ENCODE measurements at places on chromosomes 3 and 15.

DNA sequence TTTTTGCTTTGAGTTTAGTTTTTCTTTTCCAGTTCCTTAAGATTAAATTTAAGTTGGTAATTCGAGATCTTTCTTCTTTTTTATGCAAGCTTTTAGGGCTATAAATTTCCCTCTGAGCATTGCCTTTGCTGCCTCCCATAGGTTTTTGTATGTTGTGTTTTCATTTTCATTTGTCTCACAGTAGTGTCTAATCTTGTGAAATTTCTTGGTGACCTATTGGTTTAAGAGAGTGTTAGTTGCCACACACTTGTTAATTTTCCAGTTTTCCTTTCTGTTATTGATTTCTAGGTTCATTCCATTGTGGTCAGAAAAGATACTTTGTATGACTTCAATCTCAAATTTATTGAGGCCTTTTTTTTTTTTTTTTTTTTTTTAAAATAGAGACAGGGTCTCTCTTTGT lies 18.3 kb upstream of the IL20RB start:
- no peak for DNase-seq

DNA sequence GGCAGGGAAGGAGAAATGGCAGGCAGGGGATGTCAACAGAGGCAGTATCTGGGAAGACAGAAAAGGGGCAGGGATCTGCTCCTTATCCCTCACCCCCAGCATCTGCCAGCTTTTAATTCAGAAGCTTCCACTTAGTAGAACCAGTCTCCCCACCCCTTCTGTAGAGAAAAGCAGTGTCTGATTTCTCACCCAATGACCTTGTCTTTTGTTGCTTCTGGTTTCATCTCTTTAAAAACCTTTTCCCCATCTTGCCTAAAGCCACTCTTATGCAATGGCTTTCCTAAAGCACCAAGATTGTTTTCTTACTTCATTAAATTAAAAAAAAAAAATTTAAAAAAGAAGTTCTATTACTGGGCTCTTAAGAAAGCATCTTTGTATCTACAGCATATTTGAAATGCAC lies 27.8 kb downstream of the ARHGEF3 start:
- no peak for DNase-seq

DNA sequence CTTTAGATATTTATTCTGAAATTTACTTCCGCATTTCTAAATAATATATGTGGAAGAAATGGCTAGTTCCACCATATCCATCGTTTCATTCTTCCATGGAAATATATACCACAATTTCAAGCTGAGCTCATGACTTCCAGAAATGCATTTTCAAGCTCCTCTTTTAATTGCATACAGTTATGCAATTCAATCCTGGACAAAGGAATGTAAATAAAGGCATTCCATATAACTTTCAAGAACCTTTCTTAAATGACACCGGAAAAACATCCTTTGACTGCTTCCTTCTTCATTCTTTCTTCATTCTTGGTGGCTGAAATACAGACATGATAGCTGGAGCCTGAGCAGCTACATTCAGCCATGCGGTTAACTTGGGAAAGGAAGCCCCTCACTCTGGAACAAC lies 185.2 kb upstream of the GADL1 start:
- no peak for DNase-seq

GRCh38 chr3:38115645-38116427 lies 21.1 kb downstream of the ACAA1 start:
- DNase-seq: no peak

GRCh38 chr15:72970933-72971760 lies 81.1 kb upstream of the NEO1 start:
- DNase-seq: no peak

- DNase-seq: no peak
These were observed 48.0 kb downstream of the SLC15A2 start for GRCh38 chr3:121942116-121942786.

DNA sequence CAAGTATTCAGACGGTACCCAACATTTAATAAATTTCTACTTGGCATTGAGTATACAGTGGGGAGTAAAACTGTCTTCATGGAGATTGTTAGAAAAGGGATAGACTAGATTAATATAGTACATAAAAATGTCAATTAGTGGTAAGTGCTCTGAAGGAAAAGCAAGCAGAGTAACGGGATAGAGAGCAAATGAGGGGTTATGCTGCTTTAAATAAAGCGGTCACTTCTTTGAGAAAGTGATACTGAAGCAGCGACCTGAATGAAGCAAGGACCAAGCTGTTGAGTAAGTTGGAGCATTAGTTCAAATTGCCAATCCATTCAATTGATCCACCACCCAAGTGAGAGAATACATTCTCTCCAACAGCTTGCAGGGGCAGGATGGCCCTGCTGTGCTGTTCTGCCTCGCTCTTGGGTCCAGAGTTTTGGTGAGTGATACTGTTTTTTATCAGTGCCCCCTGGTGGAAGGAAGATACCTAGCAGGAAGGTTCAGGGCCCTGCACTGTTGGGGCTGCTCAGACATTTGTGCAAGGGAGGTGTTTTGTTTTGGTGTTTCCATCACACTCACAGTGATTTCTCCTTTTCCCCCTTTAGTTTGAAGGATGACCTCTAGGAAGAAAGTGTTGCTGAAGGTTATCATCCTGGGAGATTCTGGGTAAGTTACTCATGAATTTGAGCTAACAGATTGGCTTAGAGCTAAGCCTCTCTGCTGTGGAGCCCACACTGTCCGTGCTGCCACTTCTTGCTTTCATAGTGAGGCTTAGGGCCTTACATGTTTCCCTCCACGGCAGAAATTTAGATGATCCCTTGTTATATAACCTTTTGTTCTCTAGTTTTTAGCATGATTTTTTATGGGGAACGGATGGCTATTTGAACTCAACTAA lies 69.0 kb downstream of the RAB7A start:
- peak; percentile 61 for DNase-seq

- DNase-seq: no peak
These were observed 472.9 kb downstream of the FOXP1 start for GRCh38 chr3:71110385-71111222.

DNA sequence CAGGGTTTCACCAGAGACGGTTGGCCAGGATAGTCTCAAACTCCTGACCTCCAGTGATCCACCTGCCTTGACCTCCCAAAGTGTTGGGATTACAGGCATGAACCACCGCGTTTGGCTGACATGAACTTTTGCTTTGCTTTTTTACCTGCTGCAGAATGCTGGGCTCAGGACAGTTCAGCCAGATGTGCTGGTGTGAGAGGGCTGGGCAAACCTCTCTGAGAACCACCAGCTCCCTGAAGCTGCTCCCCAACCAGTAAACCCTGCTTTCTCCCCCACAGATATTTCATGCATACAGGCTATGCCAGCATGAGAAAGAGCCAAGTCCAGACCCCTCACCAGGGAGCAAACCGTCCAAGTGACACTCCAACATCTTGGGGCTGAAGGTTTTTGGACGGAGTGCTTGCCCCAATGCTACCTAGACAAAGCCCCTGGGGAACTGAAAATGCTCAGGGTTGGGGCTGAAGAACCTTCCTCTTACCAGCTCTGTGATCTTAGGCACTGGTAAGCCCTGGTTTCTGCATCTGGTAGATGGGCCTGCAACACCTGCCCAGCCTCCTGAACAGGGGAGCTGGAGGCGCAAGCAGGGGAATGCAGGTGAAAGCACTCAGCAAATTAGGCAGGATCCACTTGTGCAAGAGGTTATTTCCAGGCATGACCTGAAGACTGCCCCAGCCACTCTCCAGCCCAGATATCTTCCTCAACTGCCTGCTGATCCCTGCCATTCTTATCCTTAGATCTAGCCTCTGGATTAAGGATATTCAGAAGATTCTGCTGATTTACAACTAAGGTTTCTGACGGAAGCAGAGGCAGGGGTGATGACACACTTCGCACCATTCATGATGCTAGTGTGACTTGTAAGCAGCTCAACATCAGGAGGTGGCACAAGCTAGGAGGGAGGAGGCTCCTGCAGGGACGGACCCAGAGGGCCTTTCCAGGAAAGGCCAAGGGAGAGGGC lies 78.8 kb downstream of the TLE3 start:
- no peak for DNase-seq

DNA sequence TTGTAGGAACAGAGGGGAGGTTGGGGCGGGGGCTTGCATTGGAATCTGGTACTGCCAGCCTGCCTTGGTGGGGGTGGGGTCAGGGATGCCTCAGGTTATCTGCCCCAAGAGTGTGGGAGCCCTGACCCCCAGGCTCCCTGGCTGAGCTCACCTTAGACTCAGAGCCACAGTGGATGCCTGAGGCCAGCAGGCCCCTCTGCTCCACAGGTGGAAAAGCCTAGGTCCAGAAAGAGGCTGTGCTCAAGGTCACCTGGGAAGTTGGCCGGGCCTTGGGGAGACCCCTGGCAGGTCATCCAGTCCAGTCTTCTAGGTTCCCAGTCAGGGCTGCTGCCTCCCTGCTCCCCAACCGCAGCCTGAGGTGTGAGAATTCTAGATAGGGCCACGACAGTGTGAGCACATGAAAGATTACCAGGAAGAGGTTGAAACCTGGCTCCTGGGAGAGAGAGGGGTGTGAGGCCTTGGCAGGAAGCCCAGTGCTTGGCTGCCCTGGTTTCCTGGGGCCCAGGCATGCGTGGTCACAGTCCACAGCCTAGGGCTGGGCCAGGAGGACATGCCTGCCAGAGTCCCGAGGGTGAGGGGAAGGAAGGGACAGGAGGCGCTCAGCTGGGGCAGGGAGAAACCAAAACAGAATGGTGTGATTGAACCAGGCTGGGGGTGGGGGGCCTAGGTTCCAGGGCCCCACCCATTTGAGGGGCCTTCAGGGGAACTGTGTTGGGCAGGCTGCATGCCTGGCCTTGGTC lies 4.9 kb downstream of the HDAC11 start:
- DNase-seq: no peak

DNA sequence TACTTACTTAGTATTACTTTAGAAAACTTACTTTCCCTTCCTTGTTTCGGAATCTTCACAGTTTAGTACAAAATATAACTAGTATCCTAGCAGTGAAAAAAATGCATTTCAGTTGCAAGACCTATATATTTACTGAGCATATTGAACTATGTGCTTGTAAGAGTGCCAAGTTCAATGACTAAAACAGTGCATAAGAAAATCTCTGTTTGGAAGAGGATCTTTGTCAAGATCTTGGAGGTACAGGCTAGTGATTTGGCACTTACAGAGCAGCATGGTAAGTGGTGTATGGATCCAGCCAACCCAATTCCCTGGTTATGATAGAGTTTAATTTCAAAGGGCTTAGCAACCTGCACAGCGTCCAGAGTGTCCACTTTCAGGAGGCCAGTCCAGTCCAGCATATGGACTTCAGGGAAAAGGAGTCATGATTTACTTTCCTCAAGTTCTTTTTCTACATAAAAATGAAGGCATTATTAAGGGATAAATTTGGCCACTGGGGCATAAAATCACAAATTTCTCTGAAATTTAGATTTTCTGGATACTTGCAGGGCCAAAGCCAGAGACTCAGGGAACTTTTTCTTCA lies 625.8 kb upstream of the BCHE start:
- no peak for DNase-seq

DNA sequence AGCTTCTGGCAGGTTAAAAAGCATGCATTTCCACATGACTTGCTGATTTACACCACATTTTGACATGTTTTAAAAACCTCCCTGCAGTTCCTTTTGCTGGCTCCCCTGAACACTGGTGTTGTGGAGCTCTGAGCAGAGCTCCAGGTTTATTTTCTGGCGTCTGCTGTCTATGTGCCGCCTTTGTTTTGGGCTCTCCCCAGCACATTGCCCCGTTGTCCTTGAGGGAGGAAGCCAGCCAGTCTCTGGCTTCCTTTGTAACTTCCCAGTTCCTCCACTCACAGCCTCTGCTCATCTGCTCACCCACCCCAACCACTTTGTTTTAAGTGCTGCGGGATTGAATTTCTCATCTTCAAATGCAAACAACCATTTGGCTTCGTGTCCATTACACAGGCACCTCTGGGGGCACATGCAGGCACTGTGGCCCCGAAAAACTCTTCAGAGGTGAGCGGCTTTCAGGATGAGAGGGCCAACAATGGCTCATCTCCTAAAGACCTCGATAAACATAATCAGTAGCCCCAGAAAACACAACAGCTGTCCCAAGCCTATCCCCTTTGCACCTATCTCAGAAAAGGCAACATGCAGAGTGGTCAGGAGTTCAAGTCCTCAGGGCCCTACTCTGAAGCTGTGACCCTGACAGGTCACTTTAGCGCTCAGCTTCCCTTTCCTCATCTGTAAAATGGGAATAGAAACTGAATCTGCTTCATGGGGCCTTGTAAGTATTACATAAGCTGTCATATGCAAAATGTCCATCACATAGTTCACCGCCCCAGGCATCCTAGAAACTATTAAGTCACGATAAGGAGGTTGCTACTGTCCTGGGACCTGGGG lies 1.3 kb upstream of the MEF2A start:
- DNase-seq: peak; percentile 20

DNA sequence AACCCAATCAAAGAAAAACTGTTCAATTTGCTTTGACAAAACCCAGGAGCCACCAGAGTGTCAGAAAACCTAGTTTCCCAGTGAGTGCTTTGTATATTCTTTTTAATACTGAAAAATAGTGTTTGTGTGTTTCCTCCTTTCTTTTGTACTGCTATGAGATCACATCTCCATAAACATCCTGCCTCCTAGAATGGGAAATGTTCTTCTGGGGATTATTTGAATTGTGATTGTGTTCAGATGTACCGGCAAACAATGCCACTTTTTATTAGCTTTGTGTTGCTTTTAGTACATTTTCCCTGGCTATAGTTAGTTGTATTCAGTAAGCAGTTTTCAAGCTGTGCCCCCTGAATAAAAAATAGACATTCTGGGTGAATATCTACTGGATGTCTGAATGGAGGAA lies 148.0 kb upstream of the NR2E3 start:
- no peak for DNase-seq

DNA sequence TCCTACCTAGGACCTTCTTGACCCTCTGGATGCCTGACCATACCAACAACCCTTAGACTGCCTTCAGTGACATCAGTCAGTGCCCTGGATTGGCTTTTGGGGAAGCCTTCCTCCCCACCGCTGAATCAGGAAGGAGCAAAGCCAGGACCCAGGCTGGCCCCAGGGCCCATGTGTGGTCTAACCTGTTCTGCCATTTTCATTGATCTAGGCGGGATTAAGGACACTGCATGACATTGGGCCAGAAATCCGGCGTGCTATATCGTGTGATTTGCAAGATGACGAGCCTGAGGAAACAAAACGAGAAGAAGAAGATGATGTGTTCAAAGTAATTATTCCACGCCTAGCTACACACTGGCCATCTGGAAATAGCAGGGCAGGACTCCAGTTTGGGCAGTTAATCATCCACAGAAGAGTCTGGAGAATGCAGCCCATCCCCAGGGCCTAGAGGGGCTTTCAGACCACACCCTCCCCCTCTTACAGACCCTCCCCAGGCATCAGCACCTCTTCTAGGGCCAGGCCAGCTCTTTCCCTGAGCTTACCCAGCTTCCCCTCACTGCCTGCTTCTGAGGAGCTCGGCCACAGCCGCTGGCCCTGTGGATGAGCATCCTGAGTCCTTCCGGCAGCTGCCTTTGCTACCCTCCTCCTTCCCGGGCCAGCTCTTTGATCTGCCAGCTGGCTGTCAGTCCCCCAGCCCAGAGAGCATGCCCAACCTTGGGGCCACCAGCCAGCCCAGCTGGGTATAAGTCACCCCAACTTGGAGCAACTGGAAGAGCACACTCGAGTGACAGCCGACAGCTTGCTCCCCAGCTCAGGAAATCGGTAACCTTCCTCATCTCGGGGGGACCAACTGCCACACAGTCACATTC lies 45.9 kb downstream of the CHDH start:
- no peak for DNase-seq

- no peak for DNase-seq
These were observed 951 bp downstream of the TARS3 start for GRCh38 chr15:101723171-101723873.

All from memory B cell (primary cell).